ENCODE measurements at places on chromosomes 7 and 10.

DNA sequence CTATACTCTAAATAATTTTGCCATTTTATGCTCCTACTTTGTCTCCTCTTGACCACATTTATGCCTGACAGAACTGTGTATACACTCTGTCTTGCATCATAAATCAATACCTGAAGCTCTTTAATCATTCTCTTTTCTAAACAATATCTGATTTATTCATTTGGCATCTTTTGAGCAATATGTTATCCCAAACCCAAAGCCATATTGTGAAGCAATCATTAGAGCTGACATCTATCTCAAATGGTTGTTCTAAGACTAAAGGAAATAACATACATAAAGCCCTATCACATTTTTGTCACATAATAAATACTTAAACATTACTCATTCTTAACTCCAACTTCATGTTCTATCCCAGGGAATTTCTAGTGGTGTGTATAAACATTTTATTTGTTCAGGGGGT lies 717.6 kb downstream of the SORCS1 start:
- no peak for DNase-seq

DNA sequence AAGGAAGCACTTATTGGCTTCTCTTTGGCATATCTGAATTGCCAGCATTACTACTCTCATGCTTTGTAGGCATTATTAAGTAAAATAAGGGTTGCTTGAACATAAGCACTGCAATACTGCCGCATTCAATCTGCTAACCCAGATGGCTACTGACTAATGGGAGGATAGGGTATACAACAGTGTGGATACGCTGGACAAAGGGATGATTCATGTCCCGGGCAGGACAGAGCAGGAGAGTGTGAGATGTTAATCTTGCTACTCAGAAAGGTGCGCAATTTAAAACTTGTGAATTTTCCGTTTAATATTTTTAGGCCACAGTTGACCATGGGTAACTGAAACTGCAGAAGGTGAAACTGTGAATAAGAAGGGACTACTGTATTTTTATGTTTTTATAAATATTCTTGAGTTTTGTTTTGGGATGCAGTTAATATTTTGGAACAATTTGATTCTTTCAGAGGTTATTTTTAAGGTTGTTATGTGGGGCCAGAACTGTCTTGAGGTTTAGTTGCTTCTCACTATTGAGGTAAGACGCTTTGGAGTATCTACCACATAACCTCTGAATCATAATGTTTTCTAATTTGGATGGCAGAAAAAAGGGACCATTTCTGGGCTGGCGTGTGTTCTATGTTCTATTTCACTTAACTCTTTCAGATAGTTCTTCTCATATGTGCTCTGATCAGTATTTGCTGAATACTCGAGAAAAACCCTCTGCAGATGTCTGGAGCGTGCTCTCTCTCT lies 75.7 kb upstream of the SYPL1 start:
- DNase-seq, result no peak

- DNase-seq, result no peak
Measured at GRCh38 chr10:132937861-132938260, 4.5 kb downstream of the CFAP46 start.

DNA sequence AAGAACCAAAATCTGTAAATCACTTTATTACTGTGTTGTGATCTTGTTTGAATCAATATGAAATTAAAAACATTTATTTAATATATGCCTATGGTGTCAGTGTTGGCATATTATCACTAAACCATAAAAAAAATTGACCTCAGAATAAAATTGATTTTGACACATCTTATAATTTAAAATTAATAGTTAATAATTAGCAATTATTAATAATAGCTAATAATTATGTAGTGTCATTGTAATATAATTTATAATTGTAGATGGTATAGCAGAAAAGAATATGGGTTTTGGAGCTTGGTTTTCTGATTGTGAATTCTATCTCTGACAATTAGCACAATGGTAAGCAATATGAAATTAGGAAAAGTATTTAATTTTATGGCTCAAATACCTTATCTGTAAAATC lies 89.4 kb upstream of the CNTNAP2 start:
- no peak for DNase-seq

DNA sequence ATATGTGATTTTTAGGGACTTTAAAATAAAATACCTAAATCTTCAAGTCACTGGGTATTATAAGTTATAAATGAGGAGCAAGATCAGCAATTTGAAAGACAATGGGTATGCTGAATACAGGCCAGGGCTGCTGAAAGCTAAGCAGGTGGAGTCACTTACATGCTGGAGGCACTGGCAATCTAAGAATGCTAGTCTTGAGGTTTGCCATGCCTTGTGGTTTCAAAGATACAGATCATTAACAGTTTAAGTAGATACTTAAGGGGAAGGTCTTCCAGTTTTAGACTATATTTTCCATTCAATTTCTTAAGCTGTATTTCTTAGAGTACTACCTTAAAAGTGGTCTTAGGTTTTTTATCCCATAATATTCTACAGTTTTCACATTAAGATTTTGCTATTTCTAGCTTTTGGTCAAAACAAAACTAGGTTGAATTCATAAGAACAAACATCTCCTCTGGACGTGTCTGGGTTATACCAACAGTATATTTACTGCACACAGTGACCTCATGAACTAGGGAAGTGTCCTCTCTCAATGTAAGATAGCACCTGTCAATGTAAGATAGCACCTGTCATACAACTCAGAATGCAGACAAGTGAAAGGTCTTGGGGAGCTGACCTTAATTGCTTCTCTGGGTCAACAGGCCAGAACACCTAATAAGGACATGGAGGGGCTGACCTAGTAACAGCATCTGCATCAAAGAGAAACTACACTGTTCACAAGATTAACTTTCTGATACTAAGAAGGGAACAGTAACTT lies 2.0 kb downstream of the SRI start:
- no peak for DNase-seq
